A172 (cell line): ENCODE measurements at places on chromosomes 6 and 20.

- no peak for DNase-seq
Measured at GRCh38 chr6:166638573-166638964, 11.5 kb upstream of the RPS6KA2 start.

DNA sequence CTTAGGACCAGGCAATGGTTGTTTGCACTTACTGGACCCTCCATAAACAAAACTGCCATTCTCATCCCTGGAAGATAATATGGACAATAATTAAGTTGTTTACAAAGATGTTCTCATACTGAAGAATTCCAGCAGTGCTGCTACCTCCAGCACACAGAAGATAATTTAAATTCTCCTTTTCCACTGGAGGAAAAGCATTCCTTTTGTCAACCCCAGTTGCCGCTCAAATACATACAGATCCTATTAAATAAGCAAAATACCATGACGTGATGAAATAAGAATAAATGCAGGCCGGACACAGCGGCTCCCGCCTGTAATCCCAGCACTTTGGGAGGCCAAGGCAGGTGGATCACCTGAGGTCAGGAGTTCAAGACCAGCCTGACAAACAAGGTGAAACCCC is 54.5 kb upstream of the IPCEF1 start:
- DNase-seq, result no peak

GRCh38 chr6:126880964-126881363 is 237.5 kb upstream of the RSPO3 start:
- peak; percentile 12 for DNase-seq

DNA sequence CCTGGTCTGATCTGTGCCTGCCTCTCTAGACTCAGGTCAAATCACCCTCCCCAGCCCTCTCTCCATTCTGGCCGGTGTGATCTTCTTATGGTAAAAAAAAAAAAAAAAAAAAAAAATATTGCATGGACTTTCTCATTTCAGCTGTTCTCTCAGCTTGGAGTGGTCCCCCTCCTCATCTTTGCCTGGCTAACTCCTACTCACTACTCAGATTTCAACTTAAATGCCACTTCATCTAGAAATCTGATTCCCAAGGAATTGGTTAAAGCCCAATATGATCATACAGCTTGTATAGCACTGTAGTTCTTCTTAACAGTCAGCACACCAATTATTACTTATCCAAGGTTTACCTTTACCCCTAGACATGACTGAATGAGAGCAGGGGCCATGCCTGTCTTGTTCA is 105.9 kb upstream of the CARMIL1 start:
- DNase-seq, result peak; percentile 9

GRCh38 chr20:57244221-57244585 is 22.2 kb downstream of the BMP7 start:
- DNase-seq, result no peak

DNA sequence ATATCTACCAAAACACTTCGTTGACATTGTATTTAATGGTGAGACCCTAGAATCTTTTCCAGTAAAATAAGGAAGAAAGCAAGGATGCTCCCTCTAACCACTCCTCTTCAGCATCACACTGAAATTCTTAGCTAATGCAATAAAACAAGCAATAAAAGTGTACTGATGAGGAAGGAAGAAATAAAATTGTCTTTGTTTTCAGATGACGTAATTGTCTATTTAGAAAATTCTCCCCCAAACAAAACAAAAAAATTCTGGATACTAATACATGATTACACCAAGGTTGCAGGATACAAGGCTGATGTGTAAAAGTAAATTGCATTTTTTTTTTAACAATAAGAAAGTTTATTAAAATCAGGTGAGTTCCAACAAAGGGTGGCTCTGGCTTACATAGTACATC is 205.0 kb upstream of the SSTR4 start:
- no peak for DNase-seq

GRCh38 chr20:53943522-53944291 is 126.7 kb downstream of the BCAS1 start:
- peak; percentile 69 for DNase-seq

DNA sequence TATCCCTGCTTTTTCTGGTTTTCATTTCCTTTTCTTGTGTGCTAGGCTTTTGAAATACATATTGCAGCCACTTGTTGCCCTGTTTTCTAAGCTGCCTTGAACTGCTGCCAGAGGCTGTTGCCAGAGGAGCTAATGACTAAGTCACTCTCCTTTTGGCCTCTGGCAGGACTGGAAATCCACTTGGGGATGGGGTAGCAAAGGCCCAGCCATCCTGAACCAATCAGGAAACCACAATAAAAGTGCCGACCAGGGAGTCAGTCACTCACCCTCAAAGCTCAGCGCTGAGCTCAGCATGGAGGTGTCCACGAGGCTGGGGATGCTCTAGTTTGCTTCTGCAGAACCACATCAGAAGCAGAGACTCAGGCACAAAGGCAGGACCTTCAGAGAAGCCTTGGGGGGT is 813.0 kb downstream of the DHX35 start:
- DNase-seq, result peak; percentile 54

DNA sequence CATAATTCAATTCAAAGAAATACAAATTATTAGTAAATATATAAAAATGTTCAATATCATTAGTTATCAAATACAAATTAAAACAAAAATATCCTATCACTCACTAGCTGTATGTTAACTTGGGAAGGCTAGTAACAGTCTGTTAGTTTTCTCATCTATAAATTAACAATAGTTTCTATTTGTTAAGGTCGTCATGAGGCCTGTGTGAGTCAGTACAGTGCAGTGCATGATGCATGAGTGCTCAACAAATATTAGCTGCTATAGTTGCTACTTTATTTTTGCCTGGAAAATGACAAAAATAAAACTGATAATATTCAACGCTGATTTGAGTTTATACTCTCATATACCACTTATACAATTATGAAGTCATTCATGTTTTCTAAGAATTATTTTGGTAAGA is 401.6 kb upstream of the RUNX2 start:
- DNase-seq, result no peak

- DNase-seq, result no peak
Measured at GRCh38 chr6:148915810-148916209, 169.0 kb downstream of the UST start.

DNA sequence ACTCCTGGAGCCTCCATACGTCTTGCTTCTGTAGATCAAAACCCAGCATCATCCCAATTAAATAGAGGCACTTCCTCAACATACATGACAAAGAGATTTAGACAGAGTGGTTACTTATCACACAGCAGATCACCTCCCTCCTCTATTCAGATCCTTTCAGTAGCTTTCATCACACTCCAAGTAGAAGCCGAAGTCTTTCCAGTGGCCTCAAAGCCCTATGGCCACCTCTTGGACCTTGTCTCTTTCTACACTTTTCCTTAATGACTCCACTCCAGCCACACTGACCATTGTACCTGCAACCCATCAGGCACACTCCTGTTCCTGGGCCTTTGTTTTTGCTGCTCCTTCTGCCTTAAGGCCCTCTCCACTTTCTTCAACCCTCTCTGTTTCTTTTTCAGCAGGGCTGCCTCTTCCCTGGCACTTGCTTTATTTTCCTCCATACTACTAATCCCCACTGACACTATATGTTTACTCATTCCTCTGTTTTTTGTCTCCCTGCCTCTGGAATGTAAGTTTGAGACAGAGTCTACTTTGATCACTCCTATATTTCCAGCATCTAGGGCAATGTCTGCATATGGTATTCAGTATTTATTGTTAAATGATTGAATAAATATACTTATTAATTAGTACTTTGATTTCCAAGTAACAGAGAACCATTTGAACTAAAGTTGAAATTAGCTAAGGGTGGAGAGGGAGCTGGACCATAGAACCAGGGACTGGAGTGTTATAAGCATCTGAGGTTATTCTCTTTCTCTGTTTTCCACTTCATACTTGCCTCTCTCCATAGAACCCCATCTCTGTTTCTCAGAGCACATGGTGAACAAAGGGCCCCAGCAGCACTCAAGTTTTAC is 43.4 kb upstream of the TRAM2 start:
- no peak for DNase-seq

GRCh38 chr20:15578113-15578512 is 995.1 kb downstream of the KIF16B start:
- DNase-seq, result no peak

DNA sequence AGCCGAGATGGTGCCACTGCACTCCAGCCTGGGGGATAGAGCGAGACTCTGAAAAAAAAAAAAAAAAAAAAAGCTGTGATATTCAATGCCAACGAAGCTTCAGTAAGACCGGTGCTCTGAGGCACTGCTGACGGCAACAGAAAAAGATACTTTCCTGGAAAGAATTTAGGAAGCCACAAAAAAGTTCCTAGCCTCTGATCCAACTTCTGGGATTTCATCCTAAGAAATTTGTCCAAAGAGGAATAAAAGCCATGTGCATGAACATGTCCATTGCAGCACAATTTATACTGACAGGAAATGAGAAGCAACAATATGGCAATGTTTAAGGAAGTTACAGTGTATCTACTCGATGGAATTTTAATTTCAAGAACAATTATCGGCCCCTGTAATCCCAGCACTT is 24.5 kb upstream of the CARMIL1 start:
- DNase-seq, result no peak

GRCh38 chr6:104472021-104472901 is 387.5 kb downstream of the HACE1 start:
- DNase-seq, result no peak

DNA sequence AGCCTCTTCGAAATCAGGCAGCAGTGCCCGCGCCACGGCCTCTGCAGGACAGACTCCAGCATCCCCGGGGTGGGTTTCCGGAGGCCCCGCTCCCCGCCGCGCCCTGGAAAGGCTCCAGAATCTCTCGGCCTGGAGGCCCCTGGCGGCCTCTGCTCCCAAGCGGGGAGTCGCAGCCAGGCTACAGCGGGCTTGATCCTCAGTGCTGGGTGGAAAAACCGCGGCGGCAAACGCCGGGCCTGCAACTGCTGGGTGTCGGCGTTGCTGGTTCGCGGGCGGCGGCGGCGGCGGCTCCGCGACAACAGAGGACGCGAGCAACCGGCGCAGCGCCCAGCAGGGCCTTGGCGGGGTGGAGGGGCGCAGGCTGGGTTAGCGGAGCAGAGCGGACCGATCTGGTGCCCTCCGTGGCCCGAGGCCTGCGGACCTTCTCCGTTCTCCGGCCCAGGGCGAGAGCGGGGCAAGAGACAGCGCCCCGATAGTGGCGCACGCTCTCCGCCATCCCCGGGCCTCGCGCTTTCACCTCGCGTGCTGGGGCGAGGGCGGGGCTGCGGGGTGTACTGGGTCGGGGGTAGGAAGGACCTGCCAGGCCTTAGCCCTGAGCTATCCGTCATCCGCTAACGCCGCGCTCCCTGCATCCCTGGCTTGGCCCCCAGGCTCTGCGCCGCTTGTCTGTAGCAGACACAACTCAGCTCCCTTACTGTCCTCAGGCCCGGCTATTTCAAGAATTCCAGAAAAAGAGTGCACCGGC is 3.4 kb upstream of the ZNF292 start:
- peak; percentile 22 for DNase-seq

- no peak for DNase-seq
Measured at GRCh38 chr6:31614684-31615578, at the start of gene AIF1. TSS of gene AIF1 (plus strand) at chr6:31615234. CDS start at chr6:31615330, 96 bp downstream.

GRCh38 chr6:47402081-47402480 is 75.5 kb upstream of the CD2AP start:
- no peak for DNase-seq

GRCh38 chr6:168035098-168035660 is 37.7 kb downstream of the KIF25 start:
- DNase-seq, result no peak

DNA sequence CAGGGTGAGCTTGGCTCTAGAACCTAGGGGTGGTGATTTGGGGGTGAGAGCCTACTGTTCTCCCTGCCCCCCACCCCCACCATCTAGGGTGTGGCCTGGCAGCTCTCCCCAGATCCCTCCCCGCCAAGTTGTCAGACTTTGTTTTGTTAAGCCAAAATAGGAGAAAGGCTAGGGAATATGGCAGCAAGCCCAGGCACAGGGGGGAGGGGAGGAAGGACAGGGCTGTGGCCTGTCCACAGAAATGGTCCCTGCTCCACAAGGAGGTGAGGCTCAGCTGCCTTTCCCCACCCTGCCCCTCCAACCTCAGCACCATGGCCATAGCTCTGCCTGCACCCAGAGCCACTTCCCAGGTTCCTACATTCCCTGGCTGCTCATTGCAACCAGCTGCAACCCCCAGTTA is 17.2 kb downstream of the SCUBE3 start:
- no peak for DNase-seq

GRCh38 chr20:50605136-50605535 is 86.2 kb downstream of the RIPOR3 start:
- no peak for DNase-seq

GRCh38 chr6:22145823-22146677 is 150.8 kb downstream of the PRL start:
- DNase-seq, result peak; percentile 7

- DNase-seq, result no peak
Measured at GRCh38 chr6:136037876-136038460, 186.5 kb downstream of the PDE7B start.

DNA sequence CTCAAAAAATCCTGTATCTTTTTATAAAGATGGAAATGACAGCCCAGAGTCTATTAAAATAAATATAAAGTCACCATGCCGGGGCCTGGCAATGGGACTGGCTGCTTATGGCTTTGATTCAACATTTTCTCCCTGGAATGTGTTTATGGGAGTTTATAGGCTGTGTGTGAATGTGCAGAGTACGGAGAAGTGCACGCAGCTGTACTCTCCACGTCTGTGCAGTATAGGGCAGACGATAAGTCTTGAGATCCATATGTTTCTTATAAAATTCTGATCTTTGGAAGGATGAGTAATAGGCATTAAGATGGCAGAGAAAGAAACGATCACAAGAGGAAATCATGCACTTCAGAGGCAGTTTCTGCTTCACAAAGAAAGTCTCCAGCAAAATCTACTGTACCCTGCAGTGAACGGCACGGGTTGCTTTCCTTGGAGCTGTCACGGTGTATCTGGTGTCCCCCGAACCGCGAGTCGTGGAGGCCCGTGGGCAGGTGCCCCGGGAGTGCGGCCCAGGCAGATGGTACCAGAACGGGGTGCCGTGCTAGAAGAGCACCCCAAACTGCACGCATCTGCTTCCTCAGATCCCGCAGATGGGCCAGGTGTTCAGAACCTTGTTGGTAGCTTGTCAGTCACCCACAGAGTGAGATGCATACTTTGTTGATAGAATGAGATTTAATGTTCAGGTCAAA is 382.5 kb downstream of the TAF4 start:
- DNase-seq, result no peak

DNA sequence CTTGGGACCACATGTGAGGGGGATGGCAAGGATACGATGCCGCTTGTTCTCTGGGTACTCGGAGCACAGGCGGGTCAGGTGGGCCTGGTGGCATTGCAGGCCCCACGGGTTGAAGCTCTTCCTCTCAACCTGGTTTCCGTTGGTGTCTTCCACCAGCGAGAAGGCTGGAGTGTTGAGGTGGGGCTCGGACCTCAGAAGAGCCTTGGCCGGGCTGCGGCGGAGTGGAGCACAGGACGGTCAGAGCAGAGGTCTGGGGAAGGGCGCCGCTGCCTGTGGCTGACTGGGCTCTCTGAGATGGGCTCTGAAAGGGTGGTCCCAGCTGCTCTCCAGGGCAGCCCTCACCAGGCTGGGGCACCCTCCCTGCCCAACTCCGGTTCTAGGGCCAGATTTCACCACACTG is 15.2 kb upstream of the UQCC2 start:
- DNase-seq, result no peak

- DNase-seq, result no peak
Measured at GRCh38 chr6:157977176-157977804, 4.4 kb upstream of the SYNJ2 start.

- no peak for DNase-seq
Measured at GRCh38 chr20:872855-873520, 39.5 kb downstream of the FAM110A start.
